ENCODE measurements at places on chromosomes 2 and 18.

- DNase-seq, result no peak
These were observed 22.1 kb upstream of the PIK3C3 start for GRCh38 chr18:41932899-41933298.

DNA sequence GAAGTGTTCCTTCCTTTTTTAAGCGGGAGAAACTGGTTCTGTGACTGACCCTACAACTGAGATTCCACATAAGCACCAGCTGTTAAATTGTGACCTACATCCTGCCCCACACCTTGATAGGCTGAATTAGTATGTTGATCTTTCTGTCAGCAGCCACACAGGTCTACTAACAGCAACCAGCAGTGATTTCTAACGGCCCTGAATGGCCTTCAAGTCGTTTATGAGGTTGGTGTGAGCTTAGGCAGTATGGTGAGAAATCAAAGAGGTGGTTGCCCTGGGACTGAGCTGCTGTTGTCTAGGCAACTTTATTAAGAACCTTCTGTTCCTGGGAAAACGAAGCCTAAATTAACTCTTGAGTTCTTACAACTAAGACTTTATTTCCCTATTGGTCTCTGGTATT is 197.2 kb upstream of the FSHR start:
- no peak for DNase-seq

GRCh38 chr2:20231159-20231558 is 6.2 kb upstream of the SDC1 start:
- DNase-seq, result no peak

GRCh38 chr18:8982416-8983183 is 119.9 kb upstream of the NDUFV2 start:
- peak; percentile 54 for DNase-seq

DNA sequence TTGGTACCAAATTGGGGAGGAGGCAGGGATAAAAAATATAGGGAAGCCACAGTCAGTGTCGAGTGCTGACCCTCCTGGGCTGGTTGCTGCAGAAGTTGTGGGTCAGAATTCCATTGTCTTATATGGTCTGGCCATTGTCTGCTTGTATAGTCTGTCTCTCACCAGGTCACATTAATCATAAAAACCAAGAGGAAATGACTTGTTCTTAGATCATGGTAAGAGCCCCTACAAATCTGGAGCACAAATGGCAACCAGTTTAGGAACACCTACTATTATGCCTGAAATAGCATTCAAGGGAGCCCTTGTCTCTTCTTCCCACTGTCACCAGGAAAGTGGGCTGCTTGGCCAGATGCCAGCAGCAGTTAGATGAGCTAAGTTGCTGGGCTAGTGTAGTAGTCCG is 119.7 kb upstream of the RMP24 start:
- DNase-seq, result no peak

DNA sequence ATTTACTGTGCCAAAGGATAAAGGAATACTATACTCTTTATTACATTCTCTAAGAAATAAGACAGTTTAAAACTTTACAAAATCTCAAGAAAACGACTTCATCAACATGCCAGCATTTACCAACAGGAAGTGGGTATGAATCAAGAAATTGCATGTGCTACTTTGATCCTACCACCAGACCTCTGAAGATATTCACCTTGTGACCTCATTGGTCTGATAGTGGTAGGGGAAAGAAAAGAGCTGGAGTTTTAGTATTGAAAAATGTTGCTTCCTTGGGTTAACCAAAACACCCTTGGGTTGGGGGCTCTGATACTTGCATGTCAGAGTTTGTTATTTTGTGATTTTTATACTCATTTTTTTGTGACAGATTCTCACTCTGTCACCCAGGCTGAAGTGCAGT is 84.1 kb upstream of the LPIN2 start:
- no peak for DNase-seq

Measured in amniotic stem cell (primary cell).